BE2C (cell line): ENCODE measurements at places on chromosomes 2 and 18.

DNA sequence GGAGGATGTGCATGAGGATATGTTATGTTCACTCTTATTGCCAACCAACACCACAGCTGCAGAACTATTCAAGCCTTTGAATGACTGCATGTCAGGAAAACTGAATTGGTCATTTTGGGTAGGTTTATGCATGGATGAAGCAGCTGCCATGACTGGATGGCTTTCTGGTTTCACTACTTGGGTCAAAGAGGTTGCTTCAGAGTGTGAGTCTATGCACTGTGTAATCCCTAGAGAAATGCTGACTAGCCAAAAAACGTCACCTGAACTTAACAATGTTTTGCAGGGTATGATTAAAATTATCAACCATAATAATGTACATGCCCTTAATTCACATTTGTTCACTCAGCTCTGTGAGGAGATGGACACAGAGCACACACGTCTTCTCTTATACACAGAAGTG is 206.7 kb upstream of the RBBP8 start:
- DNase-seq: no peak

GRCh38 chr2:206240327-206240726 is 34.1 kb upstream of the ZDBF2 start:
- no peak for DNase-seq

GRCh38 chr2:10957391-10957790 is 45.7 kb downstream of the KCNF1 start:
- no peak for DNase-seq

DNA sequence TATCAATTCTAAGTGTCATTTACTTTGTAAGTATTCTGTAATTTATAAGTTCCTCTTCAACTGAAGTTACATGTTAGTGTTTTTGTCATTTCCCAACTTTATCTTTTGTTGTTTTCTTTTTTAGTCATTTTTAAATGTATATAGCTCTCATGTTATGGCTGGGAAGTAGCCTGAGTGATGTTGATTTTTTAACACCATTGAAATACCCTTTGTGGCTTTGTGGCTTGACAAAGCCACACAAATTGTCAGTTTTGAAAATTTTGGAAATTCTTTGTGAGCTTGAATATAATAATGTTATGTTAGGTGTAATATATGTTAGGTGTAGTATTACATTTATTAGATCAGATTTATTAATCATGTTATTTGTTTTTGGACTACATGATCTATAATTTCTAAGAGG is 16.7 kb downstream of the DNAJC10 start:
- no peak for DNase-seq

DNA sequence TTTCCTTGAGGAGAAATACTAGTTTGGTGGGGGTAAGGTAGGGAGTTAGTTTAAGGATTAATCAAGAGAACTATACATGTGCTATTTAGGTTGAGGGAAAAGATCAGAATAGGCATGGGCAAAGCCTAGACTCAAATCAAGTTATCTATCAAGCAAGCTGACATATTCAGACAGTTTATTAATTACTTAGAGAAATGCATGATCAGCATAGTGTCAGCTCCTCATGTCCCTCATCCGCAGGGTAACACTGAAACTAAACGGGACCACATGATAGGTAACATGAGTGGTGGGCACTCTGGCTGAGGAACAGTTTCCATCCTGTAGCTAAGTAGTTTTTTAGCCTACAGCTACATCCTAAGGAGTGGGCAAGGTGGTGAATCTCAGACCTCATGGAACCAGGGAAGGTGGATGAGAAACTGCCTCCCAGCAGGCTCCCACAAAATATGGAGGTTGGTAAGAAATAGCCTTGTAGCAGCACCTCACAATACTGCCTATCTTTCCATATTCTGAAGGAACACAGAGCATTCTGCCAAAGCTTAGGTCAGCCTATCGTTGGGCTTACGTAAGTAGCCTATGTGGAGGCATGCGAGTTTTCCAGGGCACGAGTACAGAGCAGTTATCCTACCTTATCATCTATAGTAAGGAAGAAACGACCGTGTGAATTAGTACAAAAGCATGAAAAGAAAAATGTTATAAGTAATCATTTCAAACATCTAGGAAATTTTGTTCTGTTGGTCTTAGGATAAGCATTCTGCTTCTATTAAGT is 18.4 kb downstream of the ZC3H6 start:
- DNase-seq: no peak
